ENCODE measurements at places on chromosomes 1 and 21.
A peak's percentile ranks its signal among the peaks of the same experiment; 100 is the strongest.

DNA sequence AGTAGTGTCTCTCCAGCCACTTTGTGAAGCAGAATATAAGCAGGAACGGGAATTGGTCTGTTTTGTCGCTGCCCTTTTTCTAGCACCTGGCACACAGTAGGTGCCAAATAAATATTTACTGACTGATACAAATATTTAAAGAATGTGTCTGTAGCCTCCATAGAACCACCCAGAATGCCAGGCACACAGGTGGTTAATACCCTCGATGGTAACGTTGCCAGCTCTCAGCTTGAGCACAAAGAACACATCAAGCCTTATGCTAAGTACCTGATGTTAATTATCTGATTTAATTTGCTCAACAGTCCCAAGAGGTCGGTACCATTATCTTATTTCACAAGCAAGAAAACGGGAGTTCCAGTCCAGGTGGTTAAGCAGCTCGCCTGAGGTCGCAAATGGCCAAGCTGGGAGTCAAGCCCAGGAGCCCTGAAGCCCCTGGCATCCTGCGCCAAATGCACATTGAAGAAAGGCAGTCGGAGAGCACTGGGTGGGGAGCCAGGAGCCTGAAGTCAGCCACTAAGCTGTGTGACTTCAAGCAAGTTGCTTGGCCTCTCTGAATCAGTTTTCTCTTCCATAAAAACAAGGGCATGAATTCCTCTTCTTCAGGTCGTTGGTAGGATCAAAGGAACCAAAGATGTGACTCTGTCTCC lies 26.4 kb downstream of the HSPG2 start:
- DNase-seq = no peak

DNA sequence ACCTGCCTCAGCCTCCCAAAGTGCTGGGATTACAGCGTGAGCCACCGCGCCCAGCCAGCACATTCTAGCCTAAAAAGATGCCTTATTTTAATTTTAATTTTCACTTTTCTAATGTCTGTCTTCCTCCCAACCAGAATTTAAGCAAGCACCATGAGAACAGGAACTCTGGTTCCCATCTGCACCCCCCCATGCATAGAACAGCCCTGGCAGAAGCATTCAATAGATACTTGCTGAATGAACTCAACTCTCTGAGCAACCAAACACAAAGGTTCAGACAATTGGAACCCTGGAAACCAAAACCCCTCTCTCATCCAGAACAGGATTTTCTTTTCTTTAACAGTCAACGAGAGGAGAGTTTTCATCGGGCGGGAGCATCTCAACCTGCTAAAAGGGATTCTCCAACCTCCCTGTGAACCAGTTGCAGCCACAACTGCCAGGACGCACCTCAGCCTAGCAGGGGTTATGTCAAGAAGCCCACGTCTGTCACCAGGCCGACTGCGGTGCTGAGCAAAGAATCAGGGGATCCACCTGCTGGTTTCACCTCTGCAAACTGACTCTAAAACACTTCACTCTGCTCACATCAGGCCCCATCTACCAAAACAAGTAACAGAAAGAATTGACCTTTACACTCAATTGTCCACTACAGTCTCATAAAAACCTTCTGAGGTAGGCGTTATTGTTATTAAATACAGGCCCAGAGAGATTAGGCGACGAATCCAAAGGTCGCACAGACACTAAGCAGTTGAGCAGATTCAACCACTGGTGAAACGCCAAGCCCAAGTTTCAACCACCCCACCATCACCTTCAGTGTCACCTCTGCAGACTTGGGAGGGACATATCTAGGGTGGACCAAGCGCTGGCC lies 1.7 kb downstream of the KIAA2013 start:
- DNase-seq = no peak

- peak; percentile 85 for DNase-seq
Measured at GRCh38 chr1:181061891-181062835, 26.3 kb upstream of the IER5 start.

GRCh38 chr1:5611431-5611830 lies 380.8 kb downstream of the NPHP4 start:
- no peak for DNase-seq

- no peak for DNase-seq
Measured at GRCh38 chr1:77378723-77379535, 97.1 kb downstream of the AK5 start.

GRCh38 chr21:36325373-36326010 lies 5.5 kb downstream of the MORC3 start:
- DNase-seq = no peak

DNA sequence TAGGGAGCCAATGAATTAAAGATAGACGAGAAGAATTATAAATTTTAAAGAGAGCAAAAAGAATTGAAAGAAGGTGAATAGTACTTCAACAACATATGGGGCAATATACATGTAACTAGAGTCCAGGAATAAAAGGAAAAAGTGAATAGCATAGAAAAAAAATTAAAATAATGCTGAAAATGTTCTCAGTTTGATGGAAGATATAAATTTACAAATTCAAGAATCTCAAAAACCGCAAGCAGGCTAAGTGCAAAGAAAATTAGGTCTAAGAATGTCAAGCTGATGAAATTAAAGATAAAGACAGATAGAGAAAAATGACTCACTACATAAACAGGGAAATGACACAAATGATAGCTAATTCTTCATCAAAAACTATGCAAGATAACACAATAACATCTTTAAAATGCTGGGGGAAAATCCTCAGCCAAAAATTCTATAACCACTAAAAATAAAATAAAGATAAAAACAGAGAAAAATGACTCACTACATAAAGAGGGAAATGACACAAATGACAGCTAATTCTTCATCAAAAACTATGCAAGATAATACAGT lies 326.3 kb downstream of the TBX15 start:
- DNase-seq = no peak

GRCh38 chr1:47894410-47895278 lies 102.5 kb downstream of the TRABD2B start:
- DNase-seq = no peak

GRCh38 chr1:66395202-66396061 lies 138.5 kb upstream of the SGIP1 start:
- peak; percentile 72 for DNase-seq

GRCh38 chr1:195591917-195592672 lies 1016.1 kb downstream of the KCNT2 start:
- DNase-seq = no peak
